ENCODE measurements at places on chromosomes 13 and 19. TPM values are rescaled to one million over a fixed set of nuclear protein-coding genes. Genes with fewer than 3 reads are reported as not detected.
A peak's percentile ranks its signal among the peaks of the same experiment; 100 is the strongest.

DNA sequence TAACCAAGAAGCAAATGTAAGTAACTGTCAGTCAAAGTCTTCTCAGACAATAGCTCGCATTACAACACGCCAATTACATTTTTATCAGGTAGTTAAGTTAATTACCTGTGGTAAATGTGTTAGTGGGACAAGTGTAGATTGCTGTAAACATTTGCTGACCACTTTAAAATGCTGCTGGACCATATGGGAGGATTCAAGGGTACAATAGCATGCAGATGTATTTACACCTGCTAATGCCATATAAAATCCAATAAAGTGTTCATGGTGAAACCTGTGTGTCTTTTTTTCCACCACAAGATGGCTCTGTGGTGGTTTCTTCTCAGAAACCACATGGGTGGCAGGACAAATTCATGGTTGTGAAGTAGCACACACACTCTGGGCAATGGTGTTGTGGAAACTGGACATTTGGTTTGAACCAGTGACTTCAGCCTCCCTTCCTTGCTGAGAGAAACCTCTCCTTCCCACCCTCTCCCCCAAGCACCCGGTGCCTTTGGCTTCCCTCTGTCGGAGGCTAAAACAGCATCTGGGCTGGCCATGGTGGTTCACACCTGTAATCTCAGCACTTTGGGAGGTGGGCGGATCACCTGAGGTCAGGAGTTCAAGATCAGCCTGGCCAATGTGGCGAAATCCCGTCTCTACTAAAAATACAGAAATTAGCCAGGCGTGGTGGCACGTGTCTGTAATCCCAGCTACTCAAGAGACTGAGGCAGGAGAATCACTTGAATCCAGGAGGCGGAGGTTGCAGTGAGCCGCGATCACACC lies 18.1 kb upstream of the GTF3A start:
- no peak for DNase-seq

DNA sequence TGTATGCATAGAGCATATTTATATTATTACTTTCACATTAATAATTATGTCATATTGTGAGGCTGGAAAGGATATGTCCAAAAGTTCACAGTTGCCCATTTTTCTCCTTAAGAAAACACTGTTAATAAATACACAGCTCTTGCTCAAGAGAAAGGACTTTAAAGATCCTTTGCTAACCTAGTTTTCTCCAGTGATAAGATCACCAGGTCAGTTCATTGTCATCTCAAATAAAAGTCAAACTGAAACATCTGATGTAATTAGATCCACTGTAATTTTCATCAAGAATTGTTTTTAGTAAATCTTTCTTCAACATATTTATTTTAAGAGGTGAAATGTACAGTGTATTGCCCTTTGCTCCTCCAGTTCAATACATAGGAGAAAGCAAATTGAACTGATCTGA lies 82.8 kb upstream of the KLHL1 start:
- no peak for DNase-seq

DNA sequence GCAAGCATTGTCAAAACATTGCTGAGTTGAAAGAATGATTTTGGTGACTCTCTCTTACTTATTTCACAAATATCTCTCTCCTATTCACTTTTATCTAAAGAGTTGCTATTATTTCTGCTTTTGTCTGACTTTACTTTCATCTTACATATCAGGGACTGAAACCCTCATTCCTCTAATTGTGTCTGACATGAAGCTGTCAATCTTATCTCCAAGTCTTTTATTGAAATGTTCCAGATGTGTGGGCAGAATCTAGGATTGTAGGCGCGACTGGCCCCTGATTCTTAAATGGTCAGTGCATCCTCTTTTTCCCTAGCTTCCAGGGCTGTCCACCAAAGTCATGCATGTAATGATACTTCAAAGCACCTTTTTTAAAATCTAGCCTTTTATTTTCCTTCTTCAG lies 174.6 kb downstream of the NDFIP2 start:
- DNase-seq, result no peak

DNA sequence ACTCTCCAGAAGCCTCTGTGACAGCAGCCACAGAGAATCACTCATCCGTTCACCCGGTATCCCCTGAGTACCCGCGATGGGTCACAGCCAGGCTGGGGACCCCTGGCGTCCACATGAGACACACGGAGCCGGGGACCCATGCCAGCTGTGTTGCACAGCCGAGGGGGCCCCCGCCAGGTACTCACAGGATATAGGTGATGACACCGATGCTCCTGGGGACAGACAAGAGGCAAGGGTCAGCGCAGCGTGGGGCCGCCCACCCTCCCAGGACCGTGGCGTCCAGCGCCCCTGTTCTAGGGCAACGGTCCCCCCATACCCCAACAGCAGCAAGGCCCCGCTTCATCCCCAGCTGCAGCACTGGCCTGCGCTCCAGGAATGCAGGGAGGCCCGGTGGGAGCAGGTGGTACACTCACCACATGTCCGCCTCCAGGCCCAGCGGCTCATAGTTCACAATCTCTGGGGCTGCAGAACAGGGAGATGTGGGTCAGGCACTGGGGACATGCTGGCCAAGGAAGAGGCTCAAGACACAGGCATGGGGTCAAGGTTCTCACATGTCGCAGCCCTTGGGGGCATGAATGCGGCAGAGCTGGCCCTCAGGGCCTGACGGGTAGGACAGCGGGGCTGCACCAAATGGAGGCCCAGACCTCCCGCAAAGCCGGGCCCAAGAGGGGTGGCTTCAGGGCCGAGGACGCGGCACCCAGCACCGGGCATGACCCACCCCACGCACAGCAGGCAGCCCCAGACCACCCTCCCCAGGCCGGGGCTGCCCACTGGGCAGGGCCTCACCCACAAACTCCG lies 7.2 kb downstream of the DAPK3 start:
- DNase-seq, result no peak

CADM4 gene
- total RNA-seq, result 4.3 TPM

KASH5 gene
- total RNA-seq, result not detected

GRCh38 chr19:2495130-2495641 lies 19.3 kb downstream of the GADD45B start:
- DNase-seq, result no peak

ZSWIM9 gene
- total RNA-seq, result 4.5 TPM

- peak; percentile 69 for DNase-seq
Measured at GRCh38 chr19:38059897-38060296, 152.9 kb downstream of the SIPA1L3 start.

- no peak for DNase-seq
Measured at GRCh38 chr19:32287811-32288227, 57.6 kb upstream of the ZNF507 start.

GRCh38 chr13:84917252-84917878 lies 881.9 kb downstream of the SLITRK6 start:
- DNase-seq, result no peak

DNA sequence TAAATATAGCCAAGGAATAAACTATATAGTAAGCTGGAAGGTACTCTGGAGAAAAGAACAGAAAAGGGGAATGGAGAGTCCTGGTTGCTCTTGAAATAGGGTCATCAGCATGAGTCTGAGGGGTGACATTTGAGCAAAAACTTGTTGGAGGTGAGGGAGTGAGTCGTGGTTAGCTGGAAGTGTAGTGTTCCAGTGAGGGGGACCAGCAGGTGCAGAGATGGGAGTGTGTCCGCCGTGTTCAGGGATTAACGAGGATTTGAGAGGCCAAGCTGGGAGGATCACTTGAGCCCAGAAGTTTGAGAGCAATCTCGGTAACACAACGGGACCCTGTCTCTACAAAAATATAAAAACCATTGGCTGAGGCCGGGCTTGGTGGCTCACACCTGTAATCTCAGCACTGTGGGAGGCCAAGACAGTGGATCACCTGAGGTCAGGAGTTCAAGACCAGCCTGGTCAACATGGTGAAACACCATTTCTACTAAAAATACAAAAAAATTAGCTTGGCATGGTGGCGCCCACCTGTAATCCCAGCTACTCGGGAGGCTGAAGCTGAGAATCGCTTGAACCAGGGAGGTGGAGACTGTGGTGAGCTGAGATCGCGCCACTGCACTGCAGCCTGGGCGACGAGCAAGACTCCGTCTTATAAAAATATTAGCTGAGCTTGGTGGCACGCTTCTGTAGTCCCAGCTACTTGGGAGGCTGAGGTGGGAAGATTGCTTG lies 1.1 kb downstream of the SUPT5H start:
- DNase-seq, result no peak

- no peak for DNase-seq
Measured at GRCh38 chr19:46954993-46955812, 64.4 kb upstream of the NPAS1 start.

LSM14A gene
- total RNA-seq, result 147 TPM

DNA sequence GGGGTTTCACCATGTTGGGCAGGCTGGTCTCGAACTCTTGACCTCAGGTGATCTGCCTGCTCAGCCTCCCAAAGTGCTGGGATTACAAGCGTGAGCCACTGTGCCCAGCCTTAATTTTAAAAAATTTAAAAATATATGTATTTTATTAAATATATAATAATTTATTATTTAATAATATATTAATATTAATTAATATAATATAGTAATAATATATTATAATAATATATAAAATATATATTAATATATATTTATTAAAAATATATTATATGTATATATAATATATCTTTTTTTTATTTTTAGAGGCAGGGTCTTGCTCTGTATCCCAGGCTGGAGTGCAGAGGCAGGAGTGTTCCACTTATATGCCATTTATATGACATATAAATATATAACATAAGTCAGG lies 52.9 kb upstream of the ADGRE1 start:
- no peak for DNase-seq

ZNF99 gene
- not detected for total RNA-seq

KLK15 gene
- total RNA-seq, result not detected

CEACAM3 gene
- not detected for total RNA-seq

DNA sequence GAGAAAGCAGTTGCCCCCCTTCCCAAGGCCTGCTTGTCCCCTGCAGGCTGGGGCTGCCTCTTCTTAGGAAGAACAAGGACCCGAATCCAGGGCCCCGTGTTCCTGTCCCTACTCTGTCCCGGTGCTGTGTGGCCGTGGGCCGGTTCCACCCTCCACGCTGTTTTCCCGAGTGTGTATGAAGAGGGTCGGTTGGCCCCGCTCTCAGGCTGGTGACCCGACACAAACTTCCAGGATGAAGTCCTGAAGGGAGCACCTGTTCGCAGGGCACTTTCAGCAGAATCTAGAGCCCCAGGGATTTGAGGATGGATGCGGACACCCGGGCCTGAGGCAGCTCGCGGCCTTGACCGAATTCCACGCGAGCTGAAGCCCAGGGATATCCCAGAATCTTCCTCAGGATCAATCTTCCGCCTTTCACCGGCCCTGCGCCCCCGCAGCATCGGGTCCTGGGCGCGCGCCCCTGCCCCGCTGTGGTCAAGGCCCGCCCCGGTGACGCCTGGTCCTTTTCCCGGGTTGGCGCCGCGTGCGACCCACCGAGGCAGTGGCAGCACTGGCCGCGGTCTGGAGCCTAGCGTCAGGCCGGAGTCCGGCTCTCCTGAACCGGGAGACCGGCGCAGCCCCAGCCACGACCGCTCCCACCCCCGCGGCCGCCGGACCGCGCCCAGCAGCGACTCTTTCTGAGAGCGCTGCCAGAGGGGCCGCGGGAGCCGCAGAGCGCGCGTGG lies 528 bp upstream of the CHST8 start:
- DNase-seq, result no peak

ZNF350 gene
- total RNA-seq, result 10.6 TPM

TNFSF13B gene
- 0.66 TPM for total RNA-seq

DENND1C gene
- not detected for total RNA-seq

GRCh38 chr19:50190439-50190891 lies 13.0 kb upstream of the MYH14 start:
- no peak for DNase-seq

- no peak for DNase-seq
Measured at GRCh38 chr19:18846862-18847548, 15.2 kb downstream of the UPF1 start.

- no peak for DNase-seq
Measured at GRCh38 chr19:41064974-41065569, 23.2 kb upstream of the CYP2A13 start.

DNA sequence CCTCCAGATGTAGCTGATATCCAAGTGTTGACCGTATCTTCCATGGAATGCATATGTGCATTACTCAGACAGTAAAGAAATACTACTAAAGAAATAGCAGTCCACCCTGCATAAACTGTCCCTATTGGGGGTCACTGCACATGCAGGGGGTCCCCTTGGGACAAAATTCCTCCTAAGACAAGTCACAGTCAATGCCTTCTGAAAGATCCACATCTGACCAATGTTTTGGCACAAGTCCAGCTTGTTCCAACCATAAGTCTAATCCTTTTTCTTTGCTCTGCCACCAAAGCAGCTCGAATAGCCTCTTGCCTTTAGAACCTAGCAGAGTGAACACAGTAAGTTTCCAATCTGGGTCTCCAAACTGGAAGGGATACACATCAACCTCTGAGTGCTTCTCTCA lies 87.9 kb downstream of the DIAPH3 start:
- no peak for DNase-seq
